CD4-positive, alpha-beta T cell treated with Interleukin-21 for 1 hour (primary cell): ENCODE measurements at places on chromosomes 1 and 21.

GRCh38 chr1:115469703-115470476 is 131.8 kb upstream of the NGF start:
- peak; percentile 1 for DNase-seq

- DNase-seq: no peak
Measured at GRCh38 chr1:243964915-243965314, 86.2 kb upstream of the ZBTB18 start.

DNA sequence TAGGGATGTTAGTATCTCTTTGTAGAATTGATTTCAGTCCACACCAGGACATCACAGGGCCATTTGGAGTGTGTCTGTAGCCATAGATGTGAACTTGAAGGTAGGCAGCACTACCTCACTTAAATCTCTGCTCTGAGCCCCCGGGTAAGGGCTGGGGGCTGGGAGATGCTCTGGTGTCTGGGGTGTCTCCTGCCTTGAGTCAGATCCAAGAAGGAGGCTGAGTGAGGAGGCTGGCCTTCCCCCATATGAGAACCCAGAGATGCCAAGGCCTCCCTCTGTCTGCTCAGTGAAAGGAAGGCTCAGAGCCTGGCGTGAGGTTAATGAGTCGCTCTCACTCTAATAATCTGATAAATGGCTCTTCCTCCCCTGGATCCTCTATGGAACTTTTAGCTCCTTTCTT is 161.6 kb downstream of the ACTL8 start:
- no peak for DNase-seq

- DNase-seq: no peak
Measured at GRCh38 chr1:73701826-73702225, 496.1 kb downstream of the LRRIQ3 start.

- DNase-seq: no peak
Measured at GRCh38 chr1:233723387-233723786, 109.5 kb downstream of the KCNK1 start.

- DNase-seq: no peak
Measured at GRCh38 chr1:179955731-179956130, 1.1 kb downstream of the CEP350 start.

DNA sequence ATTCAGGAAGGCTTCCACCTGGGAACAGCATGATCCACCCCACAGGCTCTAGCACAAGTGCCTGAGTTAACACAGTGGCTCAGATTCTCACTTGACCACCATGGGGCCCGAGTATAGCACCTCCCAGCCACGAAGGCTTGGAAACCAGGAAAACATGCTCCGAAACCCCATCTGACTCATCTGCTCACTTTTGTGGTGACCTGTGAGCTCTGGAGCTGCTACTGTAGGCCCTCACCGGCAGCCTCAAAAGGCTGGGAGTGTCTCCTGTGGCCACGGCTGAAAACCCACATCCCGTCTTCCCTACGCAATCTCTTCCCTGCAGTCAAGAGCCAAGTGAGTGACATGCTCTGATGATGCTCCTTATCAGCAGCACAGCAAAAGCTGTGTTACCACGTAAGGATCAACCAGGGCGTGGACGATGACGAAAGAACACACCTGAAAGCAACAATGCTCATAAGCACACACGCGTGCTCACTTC is 81.4 kb downstream of the TGFBR3 start:
- peak; percentile 88 for DNase-seq

- no peak for DNase-seq
Measured at GRCh38 chr1:69791311-69791710, 223.6 kb downstream of the LRRC7 start.

GRCh38 chr21:34995979-34996303 is 53.2 kb downstream of the RUNX1 start:
- DNase-seq: no peak

DNA sequence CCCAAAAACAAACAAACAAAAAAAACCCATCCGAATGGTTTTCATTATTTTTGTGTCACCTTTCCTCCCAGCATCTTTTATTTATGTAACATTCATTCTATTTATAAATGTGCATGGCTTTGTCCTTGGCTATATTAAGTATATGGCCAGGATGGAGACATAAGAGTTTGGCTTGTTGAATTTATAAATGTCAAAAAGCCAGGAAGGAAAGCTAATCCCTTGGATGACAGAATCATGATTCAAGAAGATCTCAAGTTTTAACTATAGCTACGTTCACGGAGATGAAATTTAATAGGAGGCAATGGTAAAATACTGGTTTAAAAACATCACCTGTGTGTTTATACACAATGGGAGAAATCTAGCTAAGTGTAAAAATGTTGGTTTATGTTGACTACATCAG is 5.0 kb downstream of the CEP170 start:
- no peak for DNase-seq

GRCh38 chr1:168688644-168689326 is 40.2 kb downstream of the DPT start:
- no peak for DNase-seq

- DNase-seq: no peak
Measured at GRCh38 chr1:230915078-230915477, 46.8 kb upstream of the C1orf198 start.

- DNase-seq: no peak
Measured at GRCh38 chr1:89538361-89538760, 13.7 kb downstream of the LRRC8B start.

DNA sequence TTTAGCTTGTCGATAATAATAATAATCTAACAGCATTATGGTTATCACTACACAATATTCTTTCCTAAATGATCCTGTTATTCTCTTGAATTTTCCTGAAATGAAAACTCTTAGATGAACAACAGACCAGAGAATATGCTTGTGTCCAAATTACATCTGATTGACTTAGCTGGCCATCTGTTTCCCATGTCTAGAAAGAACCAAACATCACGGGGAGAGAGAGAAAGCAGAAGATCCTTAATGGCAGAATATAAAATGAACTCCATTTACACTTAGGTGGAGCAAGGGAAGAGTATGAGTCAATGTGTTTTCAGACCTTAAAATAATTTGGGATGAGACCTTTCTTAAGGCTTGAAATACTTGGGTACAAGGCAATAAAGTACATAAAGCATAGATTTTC is 162.2 kb downstream of the DSCAM start:
- no peak for DNase-seq

- no peak for DNase-seq
Measured at GRCh38 chr1:116286541-116286971, 86.5 kb upstream of the ATP1A1 start.

GRCh38 chr1:204989266-204990058 is 53.5 kb upstream of the CNTN2 start:
- DNase-seq: peak; percentile 50

DNA sequence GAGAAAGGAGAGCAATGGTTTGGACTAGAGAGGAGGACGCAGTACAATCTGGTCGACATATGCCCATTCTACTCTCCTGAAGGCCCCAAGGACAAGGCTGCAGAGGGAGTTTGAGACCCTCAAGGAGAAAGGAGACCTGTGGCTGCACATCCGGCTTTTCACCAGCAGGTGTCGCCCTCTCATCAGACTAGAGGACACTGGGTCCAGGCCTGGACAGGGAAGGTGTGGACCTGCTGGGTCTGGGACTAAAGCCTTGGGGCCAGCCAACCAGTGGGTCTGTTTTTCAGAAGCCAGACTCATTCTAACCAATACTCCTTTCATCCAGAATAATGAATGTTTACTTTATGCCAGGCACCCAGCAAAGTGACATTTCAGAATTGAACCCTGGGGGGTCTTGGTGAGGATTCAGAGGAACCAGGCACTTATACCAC is 5.0 kb downstream of the SRARP start:
- peak; percentile 71 for DNase-seq

DNA sequence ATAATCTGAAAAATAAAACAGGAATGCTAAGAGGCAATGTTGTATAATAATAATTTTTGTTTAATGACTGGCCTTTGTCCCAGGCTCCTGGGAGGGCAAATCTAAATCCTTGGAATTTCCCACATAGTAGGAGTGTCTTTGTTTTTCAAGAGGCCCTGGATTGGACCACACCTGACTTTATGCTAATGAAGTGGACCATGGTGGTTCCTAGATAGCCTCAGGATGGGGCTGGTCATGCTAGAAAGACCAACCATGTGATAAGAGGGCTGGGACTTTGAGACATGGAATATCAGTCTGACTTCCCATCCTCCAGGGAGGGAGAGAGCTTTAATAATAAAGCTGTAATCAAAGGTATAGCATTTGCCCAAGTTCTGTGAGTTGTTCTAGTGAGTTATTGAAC is 138.2 kb upstream of the RAB4A start:
- DNase-seq: no peak

GRCh38 chr1:223650465-223650864 is 15.0 kb downstream of the CAPN8 start:
- DNase-seq: no peak

DNA sequence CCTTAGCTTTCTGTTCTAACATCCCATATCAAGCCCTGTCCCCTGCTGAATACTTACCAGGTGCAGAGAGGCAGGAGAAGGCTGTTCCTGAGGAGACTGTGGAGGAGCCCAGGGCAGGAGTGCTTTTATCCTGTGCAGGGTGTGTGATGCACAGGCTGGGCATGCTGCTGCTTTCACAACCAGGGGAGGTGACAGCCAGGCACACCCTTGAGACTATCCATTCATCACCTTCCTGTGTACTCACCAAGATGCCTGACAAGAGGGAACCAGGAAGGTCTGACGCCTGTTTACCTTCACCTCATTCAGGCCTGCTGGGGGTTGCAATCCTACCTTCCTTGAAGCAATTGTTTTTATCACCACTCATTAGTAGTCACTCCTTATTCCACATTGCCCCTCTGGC is at the start of gene LCE3E:
Gene LCE3E (minus strand): TSS at position 100 of the 400 bp plus-strand sequence. CDS start 572 bp downstream, outside the sequence.
- no peak for DNase-seq

DNA sequence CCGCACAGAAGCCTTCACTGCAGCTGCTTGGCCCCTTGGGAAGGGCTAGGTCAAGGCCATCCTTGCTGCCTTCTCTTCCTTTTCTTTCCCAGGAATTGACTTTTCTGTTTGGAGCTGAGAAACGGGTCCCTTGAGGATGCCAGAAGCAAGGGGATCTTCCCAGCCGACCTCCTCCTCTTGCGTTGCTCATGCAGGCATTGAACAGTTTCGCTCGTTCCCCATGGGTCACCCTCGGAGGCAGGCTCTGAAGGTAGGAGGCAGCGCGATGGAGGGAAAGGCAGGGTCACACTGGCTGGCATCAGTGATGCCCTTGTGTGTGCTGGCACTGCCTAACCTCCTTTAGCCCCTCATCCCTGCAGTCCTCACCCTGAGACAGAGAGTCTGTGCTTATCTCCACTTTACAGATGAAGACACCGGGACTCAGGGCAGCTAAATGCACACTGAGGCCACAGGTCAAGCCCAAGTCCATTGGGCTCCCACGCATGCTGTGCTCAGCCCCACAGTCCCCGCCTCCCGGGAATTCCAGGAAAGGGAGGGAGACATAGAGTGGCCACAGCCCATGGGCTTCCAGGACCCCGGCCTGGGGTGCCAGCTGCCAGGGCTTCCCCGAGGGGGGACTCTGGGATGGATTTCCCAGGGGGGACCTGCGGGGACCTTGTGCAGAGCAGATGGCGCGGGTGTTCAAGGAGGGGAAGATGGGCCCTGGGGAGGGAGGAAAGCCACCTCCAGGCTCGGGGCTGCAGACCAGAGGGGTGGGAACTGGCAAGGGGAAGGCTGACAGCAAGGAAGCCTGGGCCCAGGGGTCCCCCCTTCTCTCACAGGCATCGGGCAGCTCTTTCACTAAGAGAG is 90.2 kb downstream of the SPSB1 start:
- no peak for DNase-seq

- DNase-seq: no peak
Measured at GRCh38 chr1:231165371-231165770, 3.5 kb downstream of the TRIM67 start.

GRCh38 chr21:33421713-33422393 is 18.6 kb downstream of the IFNGR2 start:
- no peak for DNase-seq

GRCh38 chr1:92784021-92784638 is 778 bp downstream of the EVI5 start:
- DNase-seq: peak; percentile 53

DNA sequence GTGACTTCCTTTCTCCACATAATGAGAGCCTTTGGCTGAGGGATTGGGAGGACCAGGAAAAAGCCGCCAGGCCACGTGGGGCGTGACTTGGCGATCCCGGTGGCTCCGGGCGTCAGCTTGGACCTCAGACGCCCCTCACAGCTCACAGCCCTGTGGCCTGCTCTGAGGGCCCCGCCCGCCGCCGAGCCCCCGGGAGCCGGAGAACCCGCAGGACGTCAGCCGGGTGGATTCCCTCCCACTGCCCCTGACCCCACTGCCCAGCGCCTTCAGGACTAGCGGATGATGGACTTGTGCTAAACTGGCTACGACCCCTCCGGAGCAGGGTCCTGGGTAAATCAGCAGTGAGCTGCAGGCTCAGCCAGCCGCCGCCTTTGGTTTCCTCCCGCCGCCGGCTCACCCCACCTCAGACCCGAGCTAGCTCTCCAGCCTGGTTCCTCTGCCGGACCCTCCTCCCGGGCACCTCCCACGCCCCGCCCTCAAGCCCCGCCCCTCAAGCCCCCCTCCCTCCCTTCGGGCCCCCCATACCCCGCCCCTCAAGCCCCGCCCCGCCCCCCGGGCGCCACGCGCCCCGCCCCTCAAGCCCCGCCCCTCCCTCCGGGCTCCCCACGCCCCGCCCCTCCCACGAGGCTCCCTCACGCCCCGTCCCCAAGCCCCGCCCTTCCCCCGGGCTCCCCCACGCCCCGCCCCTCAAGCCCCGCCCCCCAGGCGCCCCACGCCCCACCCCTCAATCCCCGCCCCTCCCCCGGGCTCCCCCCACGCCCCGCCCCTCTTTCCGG is 10.0 kb upstream of the FAAP20 start:
- DNase-seq: peak; percentile 81

- no peak for DNase-seq
Measured at GRCh38 chr1:12387641-12388040, 157.8 kb downstream of the VPS13D start.

- no peak for DNase-seq
Measured at GRCh38 chr1:2796890-2797740, 4.4 kb downstream of the TTC34 start.

GRCh38 chr1:3943806-3944577 is 43.9 kb upstream of the C1orf174 start:
- no peak for DNase-seq

- no peak for DNase-seq
Measured at GRCh38 chr1:69409731-69410456, 157.8 kb upstream of the LRRC7 start.

DNA sequence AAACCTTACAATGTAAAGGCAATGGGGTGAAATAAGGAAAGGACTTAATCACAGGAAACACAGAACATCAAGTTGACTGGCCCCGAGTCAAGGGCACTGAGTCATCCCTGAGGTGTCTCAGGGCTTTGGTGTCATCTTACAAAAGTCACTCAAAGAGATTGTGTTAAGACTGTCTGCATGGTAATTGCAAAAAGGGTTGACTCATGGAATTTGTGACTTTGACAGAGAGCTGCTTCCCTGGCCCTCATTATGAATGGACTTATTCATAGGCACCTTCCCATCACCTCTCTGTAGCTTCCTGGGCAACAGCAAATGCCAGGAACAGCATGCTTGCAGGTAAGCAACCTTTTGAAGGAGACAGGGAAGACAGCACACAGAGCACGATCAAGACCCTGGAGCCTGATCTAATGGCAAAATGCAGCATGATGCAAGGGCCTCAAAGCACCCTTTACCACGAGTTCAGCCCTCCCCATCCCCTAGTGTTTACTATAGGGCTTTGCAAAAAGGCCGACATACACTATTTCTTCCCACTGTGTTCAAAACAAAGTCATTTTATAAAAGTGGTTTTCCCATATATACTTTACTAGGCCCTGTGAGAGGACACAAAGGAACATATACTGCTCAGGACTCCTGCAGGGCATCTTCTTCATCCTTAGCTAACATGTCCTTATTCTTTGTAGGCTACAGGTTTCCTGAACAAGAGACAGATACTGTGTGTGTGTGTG is 17.1 kb downstream of the ZP4 start:
- DNase-seq: no peak

GRCh38 chr21:43021756-43022600 is 47.6 kb downstream of the PKNOX1 start:
- no peak for DNase-seq
